ENCODE measurements at places on chromosomes 5 and 9.

DNA sequence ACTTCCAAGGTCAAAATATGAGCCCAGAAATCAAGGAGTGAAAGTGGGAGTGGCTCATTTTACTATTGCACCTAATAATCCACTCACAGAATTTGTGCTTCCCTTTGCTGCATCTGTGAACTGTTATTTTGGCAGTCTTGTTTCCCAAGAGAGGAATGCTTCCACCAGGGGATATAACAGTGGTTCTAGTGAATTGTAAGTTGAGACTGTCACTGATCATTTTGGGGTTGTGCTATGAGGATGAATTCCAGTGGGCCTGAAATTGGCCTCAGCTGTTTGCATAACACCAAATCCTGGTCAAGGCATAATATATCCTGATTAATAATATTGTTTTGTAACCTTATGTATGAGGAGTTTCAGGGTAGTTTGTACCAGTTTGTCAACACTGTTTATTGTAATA, 14.4 kb downstream of the FAM200C start:
- DNase-seq, result no peak

GRCh38 chr5:102718819-102719218, 36.3 kb upstream of the PAM start:
- no peak for DNase-seq

GRCh38 chr9:127909839-127910273, 7.0 kb downstream of the ST6GALNAC4 start:
- no peak for DNase-seq

GRCh38 chr9:73152543-73152844, 829 bp downstream of the ANXA1 start:
- no peak for DNase-seq

DNA sequence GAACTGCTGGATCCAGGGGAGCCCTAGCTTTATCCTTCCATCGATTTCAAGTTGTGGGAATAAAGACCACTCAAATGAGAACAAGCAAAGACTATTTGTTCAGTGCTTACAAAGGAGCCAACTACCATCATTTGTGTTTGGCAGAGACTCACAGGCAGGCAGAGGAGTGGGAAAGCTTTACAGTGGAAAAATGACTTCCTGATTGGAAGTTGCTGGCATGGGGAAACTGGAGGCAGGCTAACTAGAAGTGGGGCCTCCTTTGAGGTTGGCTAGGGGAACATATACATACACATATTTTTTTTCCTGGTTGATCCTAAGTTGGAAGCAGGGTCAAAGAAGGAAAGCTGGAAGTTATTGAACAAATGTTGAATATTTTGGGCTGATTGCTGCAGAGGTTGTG, 121.7 kb downstream of the ACTBL2 start:
- DNase-seq, result no peak

- DNase-seq, result no peak
These were observed 16.3 kb upstream of the SLC12A7 start for GRCh38 chr5:1127959-1128785.

DNA sequence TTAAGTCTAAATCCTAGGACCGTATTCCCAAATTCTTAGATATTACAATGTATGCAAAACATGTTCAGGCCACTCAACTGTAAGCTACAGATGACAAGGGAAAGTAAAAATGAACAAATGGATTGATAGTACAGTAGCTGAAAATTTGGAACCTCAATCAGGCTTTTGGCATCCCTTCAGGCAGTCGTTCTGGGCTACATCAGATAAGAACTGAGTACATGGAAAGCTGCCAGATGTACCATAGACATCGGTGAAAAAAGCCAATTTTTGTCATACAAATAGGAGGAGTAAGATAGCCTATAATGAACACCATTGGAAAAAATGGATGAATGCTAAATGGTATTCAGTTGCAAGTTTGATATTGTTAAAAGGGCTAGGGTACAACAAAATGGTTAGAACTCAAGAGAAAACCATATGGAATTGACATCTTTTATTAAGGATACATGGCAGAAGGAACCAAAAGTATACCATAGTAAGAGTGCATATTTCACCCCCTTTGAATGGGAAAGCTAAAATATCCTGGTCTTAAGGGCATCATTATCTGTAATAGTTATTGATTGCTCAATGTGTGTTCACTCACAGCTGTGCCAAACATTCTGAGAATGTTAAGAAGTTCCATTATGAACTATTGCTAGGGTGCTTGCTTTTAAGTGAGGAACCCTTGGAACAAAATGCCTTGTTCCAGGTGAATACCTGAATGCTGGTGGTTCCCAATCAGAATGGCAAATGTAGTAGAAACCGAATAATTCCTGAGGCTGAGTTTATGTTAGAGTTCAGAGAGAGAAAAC, 86.4 kb downstream of the NR3C1 start:
- DNase-seq, result no peak

DNA sequence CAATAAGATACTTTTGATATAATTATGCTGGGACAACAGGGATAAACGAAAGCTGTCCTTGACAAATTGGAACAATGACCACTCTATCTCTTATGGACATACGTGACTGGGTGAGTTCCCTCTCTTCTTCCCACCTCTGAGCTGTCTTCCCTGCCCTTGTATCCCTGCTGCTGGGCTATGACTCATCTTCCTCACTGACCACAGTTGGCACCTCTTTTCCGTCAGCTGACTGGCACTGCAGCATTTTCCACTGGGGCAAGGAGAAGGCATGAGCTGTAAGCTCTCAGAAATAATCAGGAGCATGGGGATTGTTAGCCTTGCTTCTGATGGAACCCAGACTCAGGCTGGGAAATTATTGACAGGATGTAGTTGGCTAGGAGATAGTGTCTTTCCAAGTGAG, 48.7 kb downstream of the PCSK1 start:
- no peak for DNase-seq

DNA sequence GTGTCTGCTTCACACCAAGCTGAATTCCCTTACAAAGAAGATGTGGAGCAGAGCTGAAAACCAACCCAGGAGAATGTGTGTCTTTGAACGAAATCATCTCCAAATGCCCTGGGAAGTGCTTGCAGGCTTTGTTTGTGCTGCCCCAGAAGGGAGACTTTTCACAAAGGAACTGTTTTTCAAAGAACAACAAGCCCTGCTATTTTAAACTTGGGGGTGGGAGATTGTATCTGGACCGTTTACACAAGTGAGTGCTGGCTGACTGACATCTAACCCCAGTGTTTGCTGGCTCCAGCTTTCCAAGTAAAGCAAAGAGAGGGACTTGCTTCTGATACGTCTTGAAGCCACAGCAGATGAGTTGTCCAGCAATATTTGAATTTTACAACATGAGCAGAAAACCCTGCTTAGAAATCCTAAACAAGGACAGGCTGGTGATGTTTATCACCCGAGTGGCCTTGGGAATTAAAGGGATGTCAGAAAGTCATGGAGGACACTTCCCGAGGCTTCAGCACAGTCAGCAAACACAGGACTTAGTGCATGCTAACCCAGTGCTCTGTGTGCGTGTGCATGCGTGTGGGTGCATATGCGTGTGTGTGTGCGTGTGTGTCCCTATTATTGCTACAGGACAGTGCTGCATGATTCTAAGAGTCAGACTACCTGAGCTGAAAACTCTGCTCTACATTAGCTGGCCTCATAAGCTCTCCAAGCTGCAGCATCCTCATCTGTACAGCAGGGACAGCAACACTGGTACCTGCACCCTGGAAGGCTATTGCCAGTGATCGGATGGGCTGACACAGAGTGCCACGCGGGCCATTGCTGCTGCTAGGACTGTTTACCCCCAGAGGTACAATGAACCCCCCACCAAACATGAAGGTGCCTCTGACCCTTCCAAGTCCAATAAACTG, 1.4 kb downstream of the ADAMTS12 start:
- DNase-seq, result no peak

DNA sequence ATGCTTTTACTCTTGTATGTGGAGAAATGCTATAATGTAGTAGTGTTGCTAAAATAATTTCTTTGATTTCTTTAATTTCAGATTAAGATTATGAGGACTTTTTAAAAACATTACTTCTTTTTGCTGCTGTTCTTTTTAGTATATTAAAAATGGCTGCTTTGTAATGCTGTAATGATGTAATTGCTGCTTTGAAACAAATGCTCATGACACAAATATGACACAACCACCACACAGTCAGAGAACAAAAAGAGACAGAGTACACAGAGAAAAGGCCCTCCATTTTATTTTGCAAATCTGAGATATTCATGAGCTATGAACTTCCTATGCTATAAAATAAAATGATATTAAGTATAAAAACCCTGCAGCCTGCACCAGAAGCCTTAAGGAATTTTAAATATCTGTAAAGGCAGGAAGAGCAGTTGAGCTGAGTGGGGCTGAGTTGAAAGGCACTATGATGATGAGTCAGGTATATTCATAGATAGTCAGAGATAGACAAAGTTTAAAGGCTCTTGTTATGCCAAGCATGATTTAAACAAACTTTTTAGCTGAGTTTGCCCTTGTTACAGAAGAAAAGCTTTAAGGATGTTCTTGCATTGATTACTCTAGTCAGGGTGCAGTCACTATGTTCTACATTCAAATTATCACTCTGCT, 5.1 kb upstream of the POU5F2 start:
- no peak for DNase-seq

DNA sequence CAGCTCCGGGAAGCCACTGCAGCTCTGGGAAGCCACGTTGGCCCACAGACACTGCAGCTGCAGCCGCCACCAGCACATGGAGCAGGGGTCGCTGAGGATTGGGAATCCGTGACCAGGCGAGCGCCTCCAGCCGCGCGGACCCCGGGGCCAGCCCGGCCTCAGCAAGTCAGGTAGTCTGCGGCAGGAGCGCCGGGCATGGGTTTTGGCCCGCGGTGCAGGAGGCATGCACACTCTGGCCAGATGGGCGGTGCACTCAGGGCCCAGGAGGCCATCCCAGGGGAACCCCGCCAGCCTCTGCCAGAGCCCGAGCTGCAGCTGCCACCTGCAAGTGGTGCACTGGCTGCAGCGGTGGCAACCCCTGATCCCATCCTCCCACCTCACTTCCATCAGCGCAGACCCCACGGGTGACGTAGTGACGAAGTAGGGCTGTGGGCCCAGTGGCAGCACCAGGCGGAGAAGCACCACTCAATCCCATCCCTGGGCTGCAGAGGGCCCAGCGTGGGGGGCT, 368.3 kb upstream of the SPATA31A5 start:
- no peak for DNase-seq

DNA sequence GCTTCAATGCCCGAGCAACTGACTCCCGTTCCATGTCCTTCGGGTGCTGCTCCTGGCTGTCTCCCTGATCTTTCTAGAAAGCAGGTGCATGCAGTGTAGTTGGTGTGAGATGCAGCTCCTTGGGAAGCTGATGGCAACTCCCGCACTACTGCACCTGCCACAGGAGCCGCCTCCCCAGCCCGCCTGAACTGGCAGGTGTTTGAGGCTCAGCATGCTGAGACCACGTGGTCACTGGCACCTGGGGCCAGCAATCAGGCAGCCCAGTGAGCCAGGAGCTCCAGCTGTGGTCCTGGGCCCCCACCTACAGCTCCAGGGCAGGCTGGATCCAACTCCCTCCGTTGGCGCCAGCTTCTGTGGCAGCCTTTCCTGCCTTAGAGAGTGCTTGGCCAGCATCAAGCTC, 111.5 kb downstream of the ICE1 start:
- no peak for DNase-seq

GRCh38 chr5:76524868-76525267, 98.3 kb downstream of the F2RL2 start:
- no peak for DNase-seq

GRCh38 chr9:28909526-28909925, 1336.2 kb upstream of the C9orf72 start:
- no peak for DNase-seq

DNA sequence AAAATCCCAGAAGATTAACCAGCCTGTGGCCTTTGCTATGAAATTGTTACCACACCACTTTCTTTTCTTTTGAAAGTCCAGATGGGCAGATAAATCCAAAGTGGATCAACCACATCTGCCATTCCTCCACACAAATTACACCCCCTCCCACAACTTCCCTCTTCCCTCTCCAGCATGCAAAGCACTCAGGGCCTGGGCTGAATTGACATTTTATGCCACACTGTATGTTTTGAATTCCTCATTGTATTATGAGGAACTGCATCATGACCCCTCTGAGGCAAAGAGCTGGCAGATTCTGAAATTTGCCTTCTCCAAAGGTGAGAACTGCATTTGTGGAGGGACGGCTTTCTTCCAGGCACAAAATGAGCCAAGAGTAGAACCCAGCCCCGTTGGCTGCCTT, 589.2 kb upstream of the KLF4 start:
- DNase-seq, result no peak

- DNase-seq, result no peak
These were observed 4.8 kb downstream of the CWC27 start for GRCh38 chr5:64773533-64773932.

GRCh38 chr9:6889868-6890267, 132.1 kb downstream of the KDM4C start:
- no peak for DNase-seq

- no peak for DNase-seq
These were observed 368.4 kb downstream of the TLE1 start for GRCh38 chr9:81320909-81321482.

DNA sequence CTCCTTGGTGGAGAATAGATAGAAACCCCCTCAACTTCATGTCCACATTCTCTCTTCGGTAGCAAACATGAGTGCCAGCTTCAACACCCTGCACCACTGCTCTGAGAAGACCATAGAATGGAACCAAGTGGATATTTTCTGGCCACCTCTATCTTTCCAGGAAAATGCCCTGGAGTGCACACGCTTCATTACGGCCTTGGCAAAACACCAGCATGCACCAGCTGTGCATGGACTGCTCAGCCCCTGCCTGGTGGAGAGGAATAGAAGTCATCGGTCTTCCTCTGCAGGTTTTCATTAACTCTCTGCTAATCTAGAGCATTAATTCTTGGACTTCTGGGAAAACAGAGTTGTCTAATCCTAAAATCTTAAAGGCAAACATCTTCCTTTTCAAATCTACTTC, 211.6 kb upstream of the TMEM161B start:
- no peak for DNase-seq

GRCh38 chr5:58804291-58804690, 221.4 kb downstream of the RAB3C start:
- no peak for DNase-seq

DNA sequence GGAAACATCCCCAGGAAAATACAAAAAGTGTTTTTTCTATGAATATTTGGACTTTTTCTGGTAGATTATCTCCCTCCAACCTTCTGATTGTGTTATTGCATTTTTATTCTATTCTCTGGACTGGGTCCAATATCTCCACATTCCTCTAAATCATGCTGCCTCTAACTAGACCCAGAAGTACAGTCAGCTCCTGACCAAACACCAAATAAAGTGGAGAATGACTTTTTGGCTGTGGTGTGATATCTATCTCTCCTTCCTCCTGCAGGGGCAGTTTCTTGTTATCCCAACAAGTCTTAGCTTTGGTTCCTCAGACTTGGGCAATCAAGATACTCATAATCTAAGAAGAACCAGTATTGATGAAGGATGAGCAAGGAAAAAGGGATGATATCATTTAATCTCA, 3.2 kb upstream of the RAI14 start:
- no peak for DNase-seq
